Activated CD4-positive, alpha-beta memory T cell treated with anti-CD3 and anti-CD28 coated beads, Interleukin-2, amount 10 ng/mL, durations not matched to agents 7 days and 5 days (primary cell): ENCODE measurements at places on chromosomes 6 and 20.

GRCh38 chr6:64683682-64684081 lies 1023.3 kb downstream of the EYS start:
- H3K4me1 ChIP-seq, result no peaks in the 10 kb centered on the region
- no peaks in the 10 kb centered on the region for H3K36me3 ChIP-seq
- no peak overlapping the region for H3K4me3 ChIP-seq

DNA sequence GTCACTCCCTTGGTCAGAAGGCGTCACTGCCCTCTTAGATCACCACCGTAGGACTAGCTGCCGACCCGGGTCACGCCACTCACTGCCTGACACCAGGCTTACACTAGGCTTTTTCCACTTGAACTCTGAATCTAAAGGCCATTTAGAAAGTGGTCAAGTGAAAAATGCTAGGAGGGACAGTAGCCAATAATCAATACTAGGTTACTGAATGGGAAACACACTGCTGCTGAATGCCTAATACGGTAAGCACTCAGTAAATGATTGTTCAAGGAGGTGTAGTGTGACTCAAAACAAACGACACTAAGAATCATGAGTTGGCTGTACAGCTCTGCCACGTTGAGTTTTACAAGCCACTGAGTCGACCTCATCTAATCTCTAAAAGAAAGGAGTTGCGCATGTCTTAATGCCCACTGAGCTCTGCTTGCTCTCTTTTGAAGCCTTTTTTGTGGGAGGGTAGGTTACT lies 760 bp upstream of the IBTK start:
- peak overlapping the region; percentile 89 for H3K27ac ChIP-seq
- no peak for DNase-seq
- peaks cover 36% of the 10 kb centered on the region for H3K4me1 ChIP-seq
- peaks cover 24% of the 10 kb centered on the region for H3K36me3 ChIP-seq
- H3K4me3 ChIP-seq, result peak overlapping the region; percentile 92

DNA sequence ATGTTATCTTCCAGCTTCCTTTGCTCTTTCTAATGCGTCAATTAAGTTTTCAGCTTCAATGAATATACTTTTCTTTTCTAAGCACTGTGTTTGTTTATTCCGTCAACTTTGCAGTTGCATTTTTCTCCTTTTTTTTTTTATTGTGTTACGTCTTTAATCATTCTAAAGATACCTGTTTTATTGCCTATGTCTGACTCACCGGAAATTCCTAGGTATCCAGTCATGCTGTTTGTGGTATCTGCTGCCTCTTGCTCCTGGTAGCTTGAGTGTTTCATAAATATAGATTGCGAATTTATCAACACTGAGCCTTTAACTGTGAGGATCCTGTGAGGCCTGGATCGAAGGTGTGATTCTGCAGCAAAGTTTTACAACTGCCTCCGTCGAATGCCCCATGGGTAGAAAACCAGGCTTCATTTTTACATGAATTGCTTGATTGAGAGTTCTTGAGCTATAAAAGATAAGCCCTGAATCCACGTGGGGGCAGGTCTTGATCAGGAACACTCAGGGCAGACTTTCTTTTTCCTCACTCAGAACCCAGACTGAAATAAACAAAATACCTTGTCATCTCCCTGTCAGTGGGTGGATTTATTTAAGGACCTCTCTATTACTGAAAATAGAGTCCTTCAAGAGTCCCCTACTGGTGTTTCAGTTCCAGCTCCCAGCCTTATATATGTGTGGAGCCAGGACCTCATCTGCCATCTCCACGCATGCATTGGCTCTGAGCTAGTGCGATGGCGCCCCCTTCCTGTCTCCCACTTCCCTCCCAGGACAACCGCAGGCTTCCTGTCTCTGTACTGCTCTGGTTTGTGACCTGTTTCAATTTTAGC lies 60.1 kb upstream of the LRRC1 start:
- H3K27me3 ChIP-seq, result peaks cover 2% of the 10 kb centered on the region
- peak; percentile 46 for DNase-seq
- peaks cover 3% of the 10 kb centered on the region for H3K36me3 ChIP-seq
- H3K4me3 ChIP-seq, result no peak overlapping the region

GRCh38 chr20:34549291-34549928 lies 9.1 kb upstream of the MAP1LC3A start:
- no peak for DNase-seq
- no peaks in the 10 kb centered on the region for H3K36me3 ChIP-seq
- no peak overlapping the region for H3K4me3 ChIP-seq
- H3K27ac ChIP-seq, result no peak overlapping the region
- no peaks in the 10 kb centered on the region for H3K27me3 ChIP-seq
- no peaks in the 10 kb centered on the region for H3K4me1 ChIP-seq
